ENCODE measurements at places on chromosomes 6 and 20. TPM values are rescaled to one million over a fixed set of nuclear protein-coding genes. Genes with fewer than 3 reads are reported as not detected.

Gene FBXL4
- 24.7 TPM for total RNA-seq

DNA sequence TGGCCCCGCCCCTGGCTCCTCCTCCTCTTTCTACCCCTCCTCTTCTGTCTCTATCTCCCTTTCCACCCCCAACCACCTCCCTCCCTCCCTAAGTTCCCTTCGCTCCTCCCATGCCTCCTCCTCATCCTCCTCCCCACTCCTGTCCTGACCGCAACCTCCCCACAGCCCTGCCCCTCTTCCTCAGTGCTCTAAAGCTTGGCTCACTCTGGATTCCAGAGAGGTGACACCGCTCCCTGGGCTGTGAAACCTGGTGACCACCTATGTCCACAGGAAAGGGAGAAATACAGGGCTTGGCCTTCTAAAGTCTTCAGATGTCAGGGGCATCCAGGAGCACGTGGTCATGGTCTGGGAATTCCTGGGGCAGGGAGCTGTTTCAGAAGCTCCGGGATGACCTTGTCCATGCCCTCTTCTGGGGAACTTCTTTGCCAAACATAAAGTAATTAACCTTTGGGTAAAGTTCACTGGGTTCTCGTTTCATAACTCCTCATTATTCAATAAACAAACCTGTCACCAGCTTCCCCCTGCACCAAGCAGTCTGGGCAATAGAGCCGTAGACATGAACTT, 345 bp upstream of the CST5 start:
- DNase-seq: no peak

- DNase-seq: no peak
Observed at GRCh38 chr20:34310481-34311117, 7.4 kb upstream of the AHCY start.

DNA sequence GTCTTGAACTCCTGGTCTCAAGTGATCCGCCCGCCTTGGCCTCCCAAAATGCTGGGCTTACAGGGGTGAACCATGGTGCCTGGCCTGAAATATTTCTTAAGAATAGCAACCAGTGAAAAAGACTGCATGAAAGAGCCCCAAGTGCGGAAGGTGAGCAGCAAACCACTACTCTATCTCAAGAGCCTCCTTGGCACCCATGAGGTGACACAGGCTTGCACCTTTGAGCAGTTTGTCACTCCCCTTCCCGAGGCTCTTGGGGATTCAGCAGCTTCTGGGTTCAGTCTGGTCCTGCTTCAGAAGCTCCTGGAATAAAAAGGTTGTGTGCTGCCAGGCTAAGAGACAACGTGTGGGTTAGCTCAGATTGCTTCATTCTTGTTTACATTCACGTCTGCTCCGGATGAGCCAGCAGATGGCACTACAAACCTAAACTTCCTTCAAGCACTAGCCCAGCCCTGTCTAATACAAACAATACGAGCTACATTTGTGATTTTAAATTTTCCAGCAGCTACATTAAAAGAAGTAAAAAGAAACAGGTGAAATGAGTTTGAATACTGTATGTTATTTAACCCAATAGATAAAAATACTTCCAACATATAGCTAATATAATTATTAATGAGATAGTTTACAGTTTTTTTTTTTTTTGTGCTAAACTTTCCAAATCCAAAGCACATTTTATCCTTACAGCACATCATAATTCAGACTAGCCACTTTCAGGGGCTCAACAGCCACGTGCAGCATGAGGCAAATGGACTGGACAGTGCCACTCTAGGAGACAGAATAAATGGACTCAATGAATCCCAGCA, 46.2 kb downstream of the GJA10 start:
- peak; percentile 64 for DNase-seq

- no peak for DNase-seq
Observed at GRCh38 chr20:62493253-62493885, 17.6 kb upstream of the GATA5 start.

Data from right cardiac atrium (tissue), 5 donors.